ENCODE measurements at places on chromosomes 13 and 19.

GRCh38 chr19:1746401-1747284, 6.7 kb upstream of the ONECUT3 start:
- no peak for DNase-seq

DNA sequence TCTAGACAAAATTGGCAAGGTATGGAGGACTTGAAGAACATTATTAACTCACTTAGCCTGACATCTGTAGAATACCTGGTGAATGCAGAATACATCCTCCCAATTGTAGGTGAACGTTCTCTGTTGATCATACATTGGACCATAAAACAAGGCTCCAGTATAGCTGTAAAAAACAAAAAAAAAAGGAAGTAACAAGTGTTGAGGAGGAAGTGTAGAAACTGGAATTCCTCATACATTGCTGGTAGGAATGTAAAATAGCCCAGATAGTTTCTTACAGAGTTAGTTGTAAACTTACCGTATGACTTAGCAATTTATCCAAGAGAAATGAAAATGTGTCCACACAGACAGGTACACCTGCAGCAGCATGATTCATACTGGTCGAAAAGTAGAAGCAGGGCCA, 44.8 kb downstream of the TSSK6 start:
- no peak for DNase-seq

- no peak for DNase-seq
These were observed 138.5 kb downstream of the ZAR1L start for GRCh38 chr13:32176696-32177095.

DNA sequence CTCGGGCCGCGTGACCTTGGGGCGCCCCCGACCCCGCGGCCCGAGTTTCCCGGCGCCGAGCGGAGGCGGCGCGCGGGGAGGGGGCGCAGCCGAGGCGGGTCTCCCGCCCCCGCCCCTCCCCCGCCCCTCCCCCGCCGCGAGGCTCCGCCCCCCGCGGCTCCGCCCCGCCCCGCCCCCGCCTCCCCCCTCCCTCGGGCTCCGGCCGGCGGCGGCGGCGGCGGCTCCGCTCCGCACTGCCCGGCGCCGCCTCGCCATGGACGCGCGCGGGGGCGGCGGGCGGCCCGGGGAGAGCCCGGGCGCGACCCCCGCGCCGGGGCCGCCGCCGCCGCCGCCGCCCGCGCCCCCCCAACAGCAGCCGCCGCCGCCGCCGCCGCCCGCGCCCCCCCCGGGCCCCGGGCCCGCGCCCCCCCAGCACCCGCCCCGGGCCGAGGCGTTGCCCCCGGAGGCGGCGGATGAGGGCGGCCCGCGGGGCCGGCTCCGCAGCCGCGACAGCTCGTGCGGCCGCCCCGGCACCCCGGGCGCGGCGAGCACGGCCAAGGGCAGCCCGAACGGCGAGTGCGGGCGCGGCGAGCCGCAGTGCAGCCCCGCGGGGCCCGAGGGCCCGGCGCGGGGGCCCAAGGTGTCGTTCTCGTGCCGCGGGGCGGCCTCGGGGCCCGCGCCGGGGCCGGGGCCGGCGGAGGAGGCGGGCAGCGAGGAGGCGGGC, at the start of gene HCN2:
Gene HCN2, plus strand, starts transcription at position 189 of the 703 bp plus-strand sequence. Its CDS starts 65 bp downstream, at position 254.
- no peak for DNase-seq

All from right hindlimb (tissue), 1 donor.